ENCODE measurements at places on chromosomes 6 and 20. TPM values are rescaled to one million over a fixed set of nuclear protein-coding genes. Genes with fewer than 3 reads are reported as not detected.

DNA sequence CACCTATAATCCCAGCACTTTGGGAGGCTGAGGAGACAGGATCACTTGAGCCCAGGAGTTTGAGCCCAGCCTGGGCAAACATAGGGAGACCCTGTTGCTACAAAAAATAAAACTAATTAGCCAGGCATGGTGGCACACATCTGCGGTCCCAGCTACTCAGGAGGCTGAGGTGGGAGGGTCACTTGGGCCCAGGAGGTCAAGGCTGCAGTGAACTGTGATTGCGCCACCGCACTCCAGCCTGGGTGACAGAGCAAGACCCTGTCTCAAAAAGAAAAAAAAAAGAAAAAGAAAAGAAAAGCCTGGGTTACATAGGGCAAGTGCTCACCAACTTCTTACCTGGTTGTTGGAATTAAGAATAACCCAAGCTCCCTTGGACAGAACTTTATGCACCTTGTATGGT is 14.6 kb upstream of the MYB start:
- peaks cover 10% of the 10 kb centered on the region for H3K27me3 ChIP-seq
- DNase-seq, result no peak
- H3K36me3 ChIP-seq, result no peaks in the 10 kb centered on the region
- no peaks in the 10 kb centered on the region for H3K4me1 ChIP-seq

- DNase-seq, result no peak
- no peak overlapping the region for H3K27ac ChIP-seq
- H3K4me1 ChIP-seq, result no peaks in the 10 kb centered on the region
Measured at GRCh38 chr6:23011615-23012014, 442.2 kb downstream of the HDGFL1 start.

- H3K27me3 ChIP-seq, result no peaks in the 10 kb centered on the region
- H3K27ac ChIP-seq, result no peak overlapping the region
- DNase-seq, result no peak
- no peaks in the 10 kb centered on the region for H3K4me1 ChIP-seq
- H3K36me3 ChIP-seq, result peaks cover 5% of the 10 kb centered on the region
- H3K4me3 ChIP-seq, result no peak overlapping the region
Measured at GRCh38 chr6:42197555-42198362, 3.0 kb upstream of the GUCA1B start.

- DNase-seq, result no peak
- H3K4me1 ChIP-seq, result no peaks in the 10 kb centered on the region
- H3K27ac ChIP-seq, result no peak overlapping the region
- no peaks in the 10 kb centered on the region for H3K36me3 ChIP-seq
Measured at GRCh38 chr20:17418737-17419136, 112.4 kb downstream of the BFSP1 start.

GRCh38 chr6:21869085-21869771 is 275.7 kb downstream of the SOX4 start:
- peaks cover 24% of the 10 kb centered on the region for H3K36me3 ChIP-seq
- DNase-seq, result no peak
- no peak overlapping the region for H3K4me3 ChIP-seq

DNA sequence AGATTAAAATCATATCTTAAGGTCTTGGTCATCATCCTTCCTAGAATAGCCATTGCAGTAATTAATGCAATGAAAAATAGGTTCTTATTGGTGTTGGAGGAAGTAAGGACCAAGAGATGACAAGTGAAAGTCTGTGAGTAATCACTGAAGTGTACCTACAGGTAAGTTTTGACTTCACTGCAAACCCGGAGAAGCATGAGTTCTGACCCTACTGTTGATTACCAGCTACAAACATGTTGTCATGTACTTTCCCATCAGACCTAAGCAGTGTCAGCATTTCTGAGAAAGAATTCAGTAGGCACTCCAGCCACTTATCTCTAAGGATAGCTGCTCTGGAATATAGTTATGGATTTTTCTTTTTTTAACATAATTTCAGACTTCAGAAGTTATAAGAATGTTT is 280.9 kb downstream of the ZFAND3 start:
- H3K27me3 ChIP-seq, result no peaks in the 10 kb centered on the region
- H3K4me3 ChIP-seq, result no peak overlapping the region
- H3K27ac ChIP-seq, result no peak overlapping the region
- peaks cover 15% of the 10 kb centered on the region for H3K36me3 ChIP-seq

DNA sequence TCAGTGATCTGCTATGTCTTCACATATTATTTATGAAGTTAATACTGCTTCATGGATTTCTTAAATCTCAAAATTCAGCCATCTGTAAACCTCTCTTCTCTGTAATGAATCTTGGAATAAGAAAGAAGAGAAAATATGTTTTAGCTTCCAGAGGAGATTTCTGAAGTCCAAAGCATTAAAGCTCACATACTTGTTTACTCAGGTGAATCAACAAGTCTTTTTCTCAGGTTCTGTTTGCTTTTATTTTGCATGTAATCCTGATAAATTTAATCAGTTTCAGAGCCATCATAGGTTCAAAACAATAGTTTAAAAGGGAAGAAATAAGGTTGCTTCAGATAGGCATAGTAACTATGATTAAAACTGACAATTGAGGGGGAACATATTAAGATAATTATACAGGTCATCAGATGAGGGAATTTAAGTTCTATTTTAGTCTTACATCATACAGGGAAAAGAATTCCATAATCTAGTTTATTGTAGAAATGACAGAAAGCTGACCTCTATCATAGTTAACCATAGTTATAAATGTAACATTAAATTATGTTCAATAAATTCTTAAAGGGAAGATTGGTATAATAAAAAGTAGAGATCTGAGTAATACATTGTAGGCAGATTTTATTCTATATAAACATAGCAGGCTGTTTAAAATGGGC is 716.2 kb downstream of the EYS start:
- H3K4me1 ChIP-seq, result no peaks in the 10 kb centered on the region
- no peak overlapping the region for H3K4me3 ChIP-seq
- peaks cover 6% of the 10 kb centered on the region for H3K27me3 ChIP-seq
- no peaks in the 10 kb centered on the region for H3K36me3 ChIP-seq

The FOXF2 gene
- total RNA-seq, result 8.1 TPM

The LY86 gene
- not detected for total RNA-seq

The TGM3 gene
- 1.5 TPM for total RNA-seq

The TRIM15 gene
- total RNA-seq, result 1.4 TPM

The SPATA25 gene
- total RNA-seq, result 4.2 TPM
